ENCODE measurements at places on chromosomes 5 and 9.

GRCh38 chr5:168217497-168217896 lies 73.9 kb upstream of the WWC1 start:
- DNase-seq = no peak

GRCh38 chr5:56517011-56517416 lies 283.9 kb upstream of the ANKRD55 start:
- DNase-seq = no peak

GRCh38 chr9:421896-422295 lies 207.2 kb downstream of the DOCK8 start:
- DNase-seq = no peak

- DNase-seq = no peak
Observed at GRCh38 chr5:113382731-113383130, 52.1 kb downstream of the TSSK1B start.

- DNase-seq = no peak
Observed at GRCh38 chr9:7640231-7640630, 159.3 kb downstream of the DMAC1 start.

GRCh38 chr9:114100536-114100935 lies 1.4 kb upstream of the KIF12 start:
- no peak for DNase-seq

DNA sequence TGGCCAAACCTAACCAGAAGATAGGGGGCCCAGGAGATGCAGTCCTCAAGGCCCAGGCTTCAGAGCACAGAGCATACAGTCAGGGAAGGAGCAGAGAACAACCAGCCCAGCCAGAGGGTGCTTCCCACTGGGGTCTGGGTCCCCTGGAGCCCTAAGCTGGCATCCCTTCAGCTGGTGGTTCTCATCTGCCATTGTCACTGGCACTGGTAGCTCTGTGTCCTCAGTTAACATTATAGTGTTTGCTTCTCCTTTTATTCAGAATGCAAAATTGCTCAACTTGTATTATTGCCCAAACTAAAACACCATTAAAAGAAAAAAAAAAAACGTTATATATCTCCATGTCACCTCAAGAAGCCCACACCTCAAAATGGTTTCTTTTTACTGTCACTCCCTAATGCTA lies 219.2 kb downstream of the ENC1 start:
- no peak for DNase-seq

DNA sequence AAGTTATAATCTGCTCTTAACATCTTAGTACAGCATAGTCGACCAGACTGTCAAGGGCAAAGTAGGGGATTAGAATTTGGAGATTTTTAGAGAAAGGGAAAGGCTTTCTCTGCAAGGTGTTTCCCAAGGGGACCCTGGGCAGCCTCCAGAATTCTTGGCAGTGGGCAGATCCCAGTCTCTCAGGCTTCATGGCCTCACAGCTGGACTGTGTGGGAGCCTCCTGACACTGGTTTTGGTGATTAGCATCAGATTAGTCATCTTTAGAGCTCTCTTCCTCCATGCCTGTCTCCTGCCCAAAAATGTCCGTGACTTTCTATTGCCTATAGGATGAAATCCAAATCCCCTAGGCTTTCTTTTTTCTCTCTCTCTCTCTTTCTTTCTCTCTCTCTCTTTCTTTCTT lies 370.7 kb downstream of the ZSWIM6 start:
- no peak for DNase-seq

DNA sequence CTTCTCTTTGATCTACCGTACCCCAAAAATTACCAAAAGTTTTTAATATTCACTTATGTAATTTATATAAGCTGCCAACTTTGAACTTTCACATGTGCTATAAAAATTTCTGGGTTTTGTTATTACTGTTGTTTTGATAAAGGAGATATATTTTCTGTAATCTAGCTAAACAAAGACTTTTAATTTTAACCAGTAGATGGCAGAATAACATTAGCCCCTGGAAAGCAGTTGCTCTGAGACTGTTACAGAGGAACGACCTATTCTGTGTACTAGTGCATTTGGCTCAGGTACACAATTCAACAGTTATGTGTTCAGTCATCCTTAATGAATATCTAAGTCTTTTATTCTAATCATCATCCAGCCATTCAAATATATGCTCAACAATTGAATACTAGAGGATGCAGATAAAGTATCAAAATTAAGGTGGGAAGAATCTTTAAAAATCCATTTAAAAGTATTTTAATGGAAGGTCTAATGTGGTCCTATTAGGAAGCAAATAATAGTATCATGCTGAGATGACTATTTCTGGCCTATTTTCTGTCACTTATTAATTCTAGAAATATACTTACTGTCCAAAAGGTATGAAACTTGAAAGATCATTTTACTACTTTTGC lies 8.6 kb downstream of the KLHL9 start:
- DNase-seq = no peak

All from stimulated activated CD8-positive, alpha-beta memory T cell treated with anti-CD3 and anti-CD28 coated beads, Interleukin-7, amount 100 ng/mL, for 4 hours (primary cell).